ENCODE measurements at places on chromosomes 3 and 15. TPM values are rescaled to one million over a fixed set of nuclear protein-coding genes. Genes with fewer than 3 reads are reported as not detected.

GRCh38 chr3:156187146-156187769 is 66.9 kb downstream of the KCNAB1 start:
- H3K27me3 ChIP-seq = peaks cover 1% of the 10 kb centered on the region
- H3K4me1 ChIP-seq = no peaks in the 10 kb centered on the region
- H3K27ac ChIP-seq = no peak overlapping the region
- DNase-seq = no peak

- no peak overlapping the region for H3K27ac ChIP-seq
- peaks cover 5% of the 10 kb centered on the region for H3K4me1 ChIP-seq
- no peaks in the 10 kb centered on the region for H3K27me3 ChIP-seq
- no peaks in the 10 kb centered on the region for H3K36me3 ChIP-seq
- no peak for DNase-seq
- H3K4me3 ChIP-seq = no peak overlapping the region
Observed at GRCh38 chr3:183692436-183692835, 5.2 kb upstream of the YEATS2 start.

DNA sequence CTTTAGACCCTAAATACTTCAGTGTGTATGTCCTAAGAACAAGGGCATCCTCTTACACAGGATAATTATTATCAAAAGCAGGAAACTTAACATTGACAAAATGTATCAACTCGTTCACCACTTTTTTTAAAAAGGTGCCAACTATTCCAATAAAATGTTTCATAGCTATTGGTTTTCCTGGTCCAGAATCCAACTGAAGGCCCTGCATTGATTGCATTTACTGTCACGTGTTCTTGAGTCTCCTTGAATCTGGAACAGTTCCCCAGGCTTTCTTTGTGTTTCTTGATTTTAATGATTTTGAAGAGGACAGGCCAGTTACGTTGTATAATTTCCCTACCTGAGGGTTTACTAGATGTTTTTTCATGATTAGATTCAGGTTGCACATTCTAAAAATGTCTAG is 94.6 kb upstream of the ARHGEF3 start:
- no peak overlapping the region for H3K4me3 ChIP-seq
- H3K36me3 ChIP-seq = no peaks in the 10 kb centered on the region
- H3K27me3 ChIP-seq = no peaks in the 10 kb centered on the region
- peaks cover 59% of the 10 kb centered on the region for H3K4me1 ChIP-seq
- H3K27ac ChIP-seq = no peak overlapping the region

The SLC12A1 gene
- not detected for total RNA-seq

The DOCK3 gene
- total RNA-seq = 2.7 TPM

The RYK gene
- 16.7 TPM for total RNA-seq
